ENCODE measurements at places on chromosomes 4 and X.

GRCh38 chr4:10100734-10101216 lies 15.8 kb downstream of the WDR1 start:
- no peak for DNase-seq

GRCh38 chr4:3654036-3654807 lies 112.0 kb upstream of the ADRA2C start:
- no peak for DNase-seq

GRCh38 chr4:76373919-76374552 lies 46.9 kb downstream of the CCDC158 start:
- no peak for DNase-seq

- DNase-seq: no peak
Observed at GRCh38 chr4:7235030-7235380, 42.7 kb downstream of the SORCS2 start.

GRCh38 chr4:179361978-179362486 lies 1919.8 kb upstream of the AGA start:
- no peak for DNase-seq

DNA sequence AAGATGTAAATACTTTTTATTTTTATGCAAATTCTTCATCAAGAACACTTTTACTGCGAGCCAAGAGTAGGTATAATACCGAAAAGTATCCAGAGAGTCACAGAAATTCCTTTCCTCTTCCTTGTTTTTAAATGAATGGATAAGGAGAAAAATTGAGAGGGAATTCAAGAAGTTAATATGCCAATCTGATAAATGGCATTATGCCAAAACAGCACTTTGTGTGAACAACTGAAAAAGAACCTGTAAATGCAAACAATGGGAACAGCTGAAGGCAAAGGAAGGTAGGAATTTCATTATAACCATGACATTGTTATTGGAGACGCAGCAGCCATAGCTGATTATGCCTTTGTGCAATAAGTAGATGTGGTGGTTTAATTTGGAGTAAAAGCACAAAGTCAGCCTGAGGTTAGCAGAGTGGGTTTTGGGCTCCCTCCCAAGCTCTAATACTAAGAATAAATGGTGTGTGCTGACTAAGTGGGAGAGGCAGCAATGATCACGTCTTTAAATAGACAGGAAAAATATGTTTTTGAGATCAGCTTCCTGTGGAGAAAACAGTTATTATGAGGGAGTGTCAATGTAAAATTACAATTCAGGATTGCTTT lies 209.8 kb upstream of the NDST4 start:
- DNase-seq: no peak

DNA sequence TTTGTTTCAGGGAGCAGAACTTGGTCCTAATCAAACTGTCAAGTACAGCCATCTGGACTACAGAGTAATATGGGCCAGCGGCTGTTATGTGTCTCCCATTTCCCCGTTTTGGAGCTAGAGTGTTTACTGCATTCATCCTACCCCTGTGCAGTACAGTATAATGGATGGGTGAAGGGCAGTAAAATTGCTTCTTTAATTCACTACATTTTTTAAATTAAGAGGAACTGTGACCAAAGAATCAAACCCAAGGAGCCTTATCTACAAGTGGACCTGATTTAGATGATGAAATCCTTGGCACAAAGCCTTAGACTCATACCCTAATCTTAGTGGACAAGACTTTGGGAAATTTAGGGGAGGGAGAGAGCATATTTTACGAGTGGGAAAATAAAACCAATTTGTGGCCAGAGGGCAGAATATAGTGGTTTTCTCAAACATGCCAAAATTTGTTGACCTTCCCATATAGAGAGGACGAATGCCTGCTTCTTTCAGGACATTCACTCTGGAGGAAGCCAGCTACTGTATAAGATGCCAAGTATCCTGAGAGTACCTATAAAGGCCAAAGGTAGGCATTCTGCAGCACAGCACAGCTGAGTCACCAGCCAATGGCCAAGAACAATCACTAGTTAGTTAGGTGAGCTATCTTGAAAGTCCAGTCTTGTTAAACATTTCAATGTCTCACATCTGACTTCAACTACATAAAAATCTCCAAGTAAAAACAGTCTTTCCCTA lies 253.8 kb upstream of the KCNIP4 start:
- no peak for DNase-seq

- no peak for DNase-seq
Observed at GRCh38 chrX:17836830-17837229, 24.3 kb downstream of the RAI2 start.

GRCh38 chrX:27162496-27162895 lies 300.6 kb downstream of the PPP4R3C start:
- DNase-seq: no peak

DNA sequence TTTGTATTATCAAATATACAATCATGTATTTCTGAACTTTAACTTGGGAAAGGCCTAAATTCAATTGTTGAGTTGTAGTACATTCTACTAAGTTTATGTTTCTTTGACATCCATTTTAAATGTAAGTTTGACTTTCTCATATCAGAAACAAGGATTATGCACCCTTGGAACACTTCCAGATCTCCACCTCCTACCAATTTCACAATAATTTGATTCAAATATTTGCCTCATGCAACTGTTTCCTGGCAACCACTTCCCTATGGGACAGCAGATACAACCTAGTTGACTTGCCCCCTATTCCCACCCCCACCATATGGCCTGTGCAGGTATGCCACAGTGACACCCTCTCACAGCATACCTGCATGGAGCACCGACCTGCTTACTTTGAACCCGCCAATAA lies 506.4 kb upstream of the PABPC4L start:
- no peak for DNase-seq

GRCh38 chrX:11478911-11479310 lies 185.7 kb downstream of the AMELX start:
- peak; percentile 0 for DNase-seq

- DNase-seq: no peak
Observed at GRCh38 chrX:52874661-52875060, 6.8 kb upstream of the XAGE3 start.

DNA sequence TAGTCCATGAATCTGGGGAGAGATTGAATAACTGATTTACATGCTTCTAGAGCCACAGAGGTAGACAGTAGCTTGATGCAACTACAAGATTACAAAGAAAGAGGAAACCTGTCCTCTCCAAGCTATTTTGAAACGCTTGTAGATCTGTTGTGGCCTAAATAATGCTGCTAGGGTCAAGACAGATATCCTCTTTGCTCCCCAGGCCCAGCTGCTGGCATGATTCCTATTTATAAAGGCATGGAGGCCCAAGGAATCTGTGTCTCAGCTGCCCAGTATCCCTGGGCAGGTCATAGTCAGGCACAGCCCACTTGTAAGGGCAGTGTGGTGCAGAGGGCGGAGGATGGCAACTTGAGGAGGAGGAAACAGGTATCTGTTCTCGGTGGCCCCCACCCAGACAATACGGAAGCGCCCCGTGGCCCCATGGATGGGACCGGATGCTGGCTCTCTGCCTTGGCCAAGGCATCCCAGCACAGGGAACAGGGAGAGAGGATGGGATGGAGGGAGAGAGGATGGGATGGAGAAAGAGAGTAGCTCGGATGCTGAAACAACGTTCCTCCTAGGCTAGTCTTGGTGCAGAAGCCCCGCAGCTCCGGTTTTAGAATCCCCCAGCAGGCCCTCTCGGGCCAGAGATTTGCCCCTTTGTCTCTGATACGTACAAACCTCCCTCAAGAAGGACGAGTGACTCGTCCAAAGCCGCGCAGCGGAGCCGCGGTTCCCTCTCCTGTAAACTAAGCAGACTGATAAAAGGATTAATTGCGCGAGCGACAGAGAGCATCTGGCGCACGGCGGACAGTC lies 767 bp upstream of the SMIM20 start:
- peak; percentile 51 for DNase-seq

- DNase-seq: no peak
Observed at GRCh38 chrX:70549429-70549828, 104.8 kb downstream of the DLG3 start.

GRCh38 chr4:105399532-105400161 lies 74.2 kb downstream of the PPA2 start:
- no peak for DNase-seq

GRCh38 chrX:20394451-20394850 lies 127.7 kb upstream of the RPS6KA3 start:
- DNase-seq: no peak

DNA sequence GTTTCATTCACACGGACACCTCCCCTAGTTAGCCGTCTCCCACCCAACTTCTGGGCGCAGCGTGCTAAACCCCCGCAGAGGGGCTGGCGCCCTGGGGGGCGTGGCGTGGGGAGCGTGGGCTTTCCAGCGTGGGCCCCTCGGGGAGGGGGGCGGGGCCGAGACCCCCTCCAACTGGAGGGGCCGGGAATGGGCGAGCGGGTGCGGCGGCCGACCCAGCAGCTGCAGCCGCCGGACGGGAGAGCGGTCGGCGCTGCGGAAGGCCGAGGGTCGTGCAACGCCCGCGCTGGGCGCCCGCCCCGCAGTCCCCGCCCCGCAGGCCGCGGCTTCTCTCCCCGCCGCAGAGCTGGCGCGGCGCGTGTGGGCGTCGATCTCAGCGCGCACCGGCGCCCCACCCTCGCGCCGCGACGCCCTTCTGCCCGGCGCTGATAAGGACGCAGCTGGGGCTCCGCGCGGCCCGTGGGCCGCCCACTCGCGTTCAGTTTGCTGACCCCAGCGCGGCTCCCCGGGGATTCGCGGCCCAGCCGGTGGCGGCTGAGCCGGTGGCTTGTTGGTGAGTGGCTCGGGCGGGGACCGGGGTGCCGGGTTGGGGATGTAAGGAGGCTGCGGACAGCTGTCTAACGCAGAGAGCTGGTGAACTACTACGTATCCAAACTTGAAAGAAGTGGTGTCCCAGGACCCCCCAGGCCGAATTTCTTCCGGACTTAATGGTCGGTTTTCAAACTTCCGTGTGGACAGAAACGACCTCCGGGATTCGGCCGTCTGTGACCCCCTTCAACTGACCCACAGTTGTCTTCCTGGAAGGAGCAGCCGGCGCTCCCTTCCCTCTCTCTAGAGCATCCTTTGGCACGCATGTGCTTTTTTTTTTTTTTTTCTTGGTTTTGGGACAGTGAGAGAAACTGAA lies 1.5 kb downstream of the FHDC1 start:
- peak; percentile 43 for DNase-seq

DNA sequence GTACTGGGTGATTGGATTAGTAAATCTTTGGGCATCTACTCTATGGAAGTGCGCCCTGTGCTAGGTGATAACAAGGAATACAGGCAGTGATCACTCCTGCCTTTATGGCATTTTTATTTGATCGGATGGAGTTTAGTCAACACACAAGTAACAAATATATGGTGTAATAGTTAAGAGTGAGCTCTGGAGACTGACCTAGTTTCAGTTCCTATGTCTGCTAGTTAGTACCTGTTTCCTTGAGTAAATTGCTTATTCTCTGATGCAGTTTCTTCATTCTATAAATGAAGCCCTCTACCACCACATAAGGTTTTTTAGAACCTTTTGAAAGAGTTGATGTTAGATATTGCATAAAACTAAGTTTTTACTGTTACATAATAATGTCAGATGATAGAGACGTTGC lies 134.6 kb downstream of the KDM6A start:
- DNase-seq: no peak

GRCh38 chrX:82224961-82225360 lies 1023.1 kb downstream of the SH3BGRL start:
- DNase-seq: no peak

DNA sequence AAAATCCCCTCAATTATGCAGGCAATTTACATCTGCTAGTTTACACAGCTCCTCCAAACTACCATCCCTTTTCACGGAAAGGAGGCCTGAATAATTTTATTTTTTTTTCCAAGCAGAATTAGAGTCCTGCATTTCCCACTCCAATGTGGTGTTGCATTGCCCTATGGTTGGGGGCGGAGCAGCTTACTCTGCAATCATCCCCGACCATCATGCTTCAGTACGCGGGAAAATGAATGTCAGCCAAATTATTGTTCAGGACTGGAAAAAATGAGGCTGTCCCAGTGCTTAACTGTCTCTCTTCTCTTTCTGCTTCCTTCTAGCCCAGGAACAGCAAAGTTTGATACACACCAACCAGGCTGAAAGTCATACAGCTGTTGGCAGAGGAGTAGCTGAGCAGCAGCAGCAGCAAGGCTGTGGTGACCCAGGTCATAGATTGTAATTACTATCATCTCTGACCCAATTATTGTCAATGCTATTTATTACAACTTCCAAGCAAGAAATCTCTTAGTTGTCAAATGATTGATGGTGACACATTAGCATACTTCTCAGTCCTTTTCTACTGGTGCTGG lies 28.3 kb downstream of the MMRN1 start:
- no peak for DNase-seq

- no peak for DNase-seq
Observed at GRCh38 chrX:17822351-17822750, 38.7 kb downstream of the RAI2 start.

GRCh38 chrX:12162420-12162819 lies 24.1 kb downstream of the FRMPD4 start:
- no peak for DNase-seq

All from GM23338 (cell line).